Stimulated activated CD4-positive, alpha-beta T cell treated with anti-CD3 and anti-CD28 coated beads, Interleukin-12 subunit alpha, Interleukin-12 subunit beta, amount 100 ng/mL, for 48 hours (primary cell): ENCODE measurements at places on chromosomes 16 and 17.
A peak's percentile ranks its signal among the peaks of the same experiment; 100 is the strongest.

DNA sequence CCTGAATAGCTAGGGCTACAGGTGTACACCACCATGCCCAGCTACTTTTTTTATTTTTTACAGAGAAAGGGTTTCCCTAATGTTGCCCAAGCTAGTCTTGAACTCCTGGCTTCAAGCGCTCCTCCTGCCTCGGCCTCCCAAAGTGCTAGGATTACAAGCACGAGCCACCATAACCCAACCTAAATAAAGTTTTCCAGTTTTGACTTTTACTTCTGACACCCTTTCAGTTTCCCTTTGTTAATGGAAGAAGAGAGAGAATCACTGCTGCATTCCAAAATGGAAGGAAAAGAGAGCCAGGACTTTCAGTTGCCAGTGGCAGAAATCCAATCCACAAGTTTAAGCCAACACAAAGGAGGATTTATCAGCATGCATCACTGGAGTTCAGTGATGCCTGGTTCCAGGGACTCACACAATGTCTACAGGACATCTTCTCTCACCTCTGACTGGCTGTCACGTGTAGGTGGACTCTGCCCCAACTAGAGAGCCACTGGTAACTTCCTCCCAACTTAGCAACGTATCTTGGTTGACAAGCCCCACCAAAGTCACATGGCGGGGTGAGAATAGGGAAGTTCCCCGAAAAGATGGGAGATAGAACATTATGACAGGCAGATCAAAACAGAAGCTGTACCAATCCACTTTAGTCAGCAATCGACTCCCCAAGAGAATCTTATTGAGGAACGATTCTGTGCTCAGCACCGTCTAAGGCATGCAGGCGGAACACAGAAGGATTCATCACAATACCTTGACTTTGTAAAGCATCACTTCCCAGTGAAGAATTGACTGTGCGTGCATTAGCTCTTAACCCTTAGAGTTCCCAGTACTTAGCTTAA lies 46.5 kb downstream of the GAS7 start:
- DNase-seq: no peak

GRCh38 chr17:69962436-69962995 lies 112.5 kb upstream of the KCNJ16 start:
- no peak for DNase-seq

- no peak for DNase-seq
Measured at GRCh38 chr16:84323606-84324005, 28.9 kb downstream of the WFDC1 start.

DNA sequence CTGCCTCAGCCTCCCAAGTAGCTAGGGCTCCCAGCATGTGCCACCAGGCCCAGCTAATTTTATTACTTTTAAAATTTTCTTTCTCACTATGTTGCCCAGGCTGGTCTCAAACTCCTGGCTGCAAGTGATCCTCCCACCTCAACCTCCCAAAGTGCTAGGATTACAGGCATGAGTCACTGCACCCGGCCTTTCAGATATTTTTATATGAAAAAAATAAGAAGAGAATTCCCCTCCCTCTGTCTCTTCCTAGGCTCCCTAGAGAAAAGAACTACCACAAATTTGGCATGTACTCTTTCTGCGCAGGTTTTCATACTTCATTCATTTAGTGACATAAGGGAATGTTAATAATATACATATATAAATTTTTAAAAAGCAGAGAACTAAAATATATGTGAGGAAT lies 21.7 kb upstream of the SMURF2 start:
- DNase-seq: no peak

- DNase-seq: no peak
Measured at GRCh38 chr16:89616623-89617022, 3.2 kb downstream of the DPEP1 start.

DNA sequence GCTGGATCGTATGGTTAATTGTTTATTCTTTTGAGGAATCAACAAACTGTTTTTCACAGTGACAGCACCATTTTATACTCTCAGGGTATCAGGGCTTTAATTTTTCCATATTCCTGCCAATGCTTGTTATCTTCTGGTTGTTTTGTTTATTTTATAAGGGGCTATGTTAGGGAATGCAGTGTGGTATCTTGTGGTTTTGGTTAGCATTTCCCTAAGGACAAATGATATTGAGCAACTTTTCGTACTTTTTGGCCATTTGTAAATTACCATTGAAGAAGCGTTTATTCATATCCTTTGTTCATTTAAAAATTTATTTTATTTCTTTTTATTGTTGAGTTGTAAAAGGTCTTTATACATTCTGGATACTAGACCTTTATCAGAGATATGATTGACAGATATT lies 322.0 kb upstream of the SALL1 start:
- DNase-seq: no peak

DNA sequence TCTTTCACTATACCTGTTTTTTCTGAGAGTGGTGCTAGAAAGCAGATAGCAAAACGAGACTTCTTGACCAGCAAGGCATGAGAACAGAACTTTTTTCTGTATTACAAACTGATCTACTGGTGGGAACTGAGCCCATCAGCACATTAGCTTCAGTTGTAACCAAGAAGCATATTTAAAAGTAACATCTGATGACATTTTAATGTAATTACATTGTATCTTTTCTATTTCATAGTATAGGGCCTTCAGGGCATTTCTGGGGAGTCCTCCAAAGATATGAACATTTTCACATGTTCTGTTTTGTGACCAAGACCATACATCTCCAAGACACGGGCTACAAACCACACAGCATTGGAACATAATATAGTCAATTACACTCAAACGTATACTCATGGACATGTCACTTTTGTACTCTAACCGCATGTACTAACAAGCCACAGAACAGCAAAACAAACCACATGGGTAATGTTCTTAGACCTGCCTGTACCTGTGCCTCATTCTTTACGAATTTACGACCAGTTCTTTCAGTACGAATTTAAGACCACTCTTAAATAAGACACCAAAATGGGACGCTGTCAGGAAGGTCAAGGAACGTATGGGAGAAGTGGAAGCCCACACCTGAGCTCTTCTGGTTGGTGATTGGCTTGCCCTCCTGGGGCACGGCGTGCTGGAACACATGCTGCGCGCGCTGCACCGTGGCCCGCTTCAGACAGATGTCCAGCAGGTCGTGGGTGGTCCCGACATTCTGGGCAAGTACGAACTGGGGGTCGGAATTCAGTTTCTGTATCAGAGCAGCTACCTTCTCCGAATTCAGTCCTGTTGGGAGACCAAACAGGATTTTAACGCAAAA lies 825 bp downstream of the BLMH start:
- DNase-seq: peak; percentile 22

GRCh38 chr16:78929841-78930240 lies 670.7 kb downstream of the MAF start:
- DNase-seq: no peak

DNA sequence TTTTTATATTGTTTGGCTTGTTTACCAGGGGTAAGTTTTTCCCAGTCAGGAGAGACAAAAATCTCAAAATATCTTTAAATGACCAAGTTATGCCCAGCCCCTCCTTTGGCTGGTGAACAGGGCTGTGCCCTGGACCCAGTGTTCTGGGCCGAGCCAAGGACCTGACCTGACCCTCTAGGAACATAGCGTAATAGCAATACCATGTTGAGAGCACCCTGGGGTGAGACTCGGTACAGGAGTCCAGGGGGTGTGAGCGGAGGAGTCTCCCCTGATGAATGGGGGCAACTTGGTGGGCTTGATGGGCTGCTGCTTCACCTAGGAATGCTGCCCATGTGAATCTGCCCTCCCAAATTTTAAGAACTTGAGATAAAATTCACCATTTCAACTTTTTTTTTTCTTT lies 47.4 kb downstream of the B9D1 start:
- DNase-seq: no peak

- no peak for DNase-seq
Measured at GRCh38 chr17:44602390-44602789, 45.1 kb downstream of the FZD2 start.

DNA sequence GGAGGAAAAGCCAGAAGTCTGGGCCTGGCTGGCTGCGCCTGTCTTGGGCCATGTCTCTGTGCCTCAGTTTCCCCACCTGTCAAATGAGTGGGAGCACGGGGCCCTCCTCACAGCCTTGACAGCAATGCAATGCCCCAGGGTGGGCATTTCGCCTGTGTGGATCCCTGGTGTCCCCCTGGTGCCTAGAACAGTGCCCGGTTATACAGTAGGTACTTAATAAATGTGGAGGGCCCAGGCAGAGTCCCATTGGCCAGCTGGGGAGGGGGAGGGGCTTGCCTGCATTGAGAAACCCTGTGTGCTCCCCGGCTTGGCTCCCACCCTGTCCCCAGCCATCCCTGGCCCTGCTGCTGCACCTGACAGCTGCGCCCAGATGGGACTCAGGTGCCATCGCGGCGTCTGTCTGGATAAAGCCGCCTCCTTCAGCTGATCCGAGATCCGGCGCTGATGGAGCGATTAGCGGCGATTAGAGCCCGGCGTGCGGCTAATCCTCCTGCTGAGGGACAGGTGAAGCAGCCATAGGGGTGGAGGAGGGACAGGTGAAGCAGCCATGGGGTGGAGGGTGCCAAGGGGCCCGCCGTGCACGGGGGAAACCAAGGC lies 12.4 kb downstream of the ZFPM1 start:
- DNase-seq: no peak

DNA sequence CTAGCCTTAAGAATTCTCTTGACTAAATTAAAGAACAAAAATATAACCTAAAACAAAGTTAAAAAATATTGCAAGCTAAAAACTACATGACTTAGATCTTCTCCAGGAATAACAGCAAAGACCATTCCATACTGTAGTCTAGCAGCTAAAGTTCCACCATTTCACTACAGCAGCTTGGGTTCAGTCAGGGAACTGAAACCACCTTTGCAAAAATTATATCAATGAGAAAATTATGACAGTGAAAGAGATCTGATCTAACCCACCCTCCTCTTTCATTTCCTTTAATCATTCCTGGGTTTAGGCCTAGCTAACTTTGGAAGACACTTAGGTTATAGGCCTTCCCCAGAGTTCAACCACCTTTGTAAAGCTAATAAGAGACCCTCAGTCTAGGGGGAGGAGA lies 36.3 kb upstream of the NOS2 start:
- DNase-seq: no peak

DNA sequence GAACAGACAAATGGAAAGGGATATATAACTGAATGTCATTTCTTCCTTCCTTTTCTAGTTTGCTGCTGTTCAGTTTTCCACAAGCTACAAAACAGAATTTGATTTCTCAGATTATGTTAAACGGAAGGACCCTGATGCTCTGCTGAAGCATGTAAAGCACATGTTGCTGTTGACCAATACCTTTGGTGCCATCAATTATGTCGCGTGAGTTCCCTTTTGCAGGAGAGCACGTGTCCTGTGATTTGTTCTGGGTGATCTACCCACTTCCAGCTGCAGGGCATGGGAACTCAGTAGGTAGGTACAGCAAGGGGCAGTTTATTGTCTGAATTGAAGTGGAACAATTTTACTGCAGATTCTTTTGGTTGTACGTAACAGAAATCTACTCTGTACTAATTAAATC lies 8.8 kb downstream of the ITGAL start:
- DNase-seq: no peak

DNA sequence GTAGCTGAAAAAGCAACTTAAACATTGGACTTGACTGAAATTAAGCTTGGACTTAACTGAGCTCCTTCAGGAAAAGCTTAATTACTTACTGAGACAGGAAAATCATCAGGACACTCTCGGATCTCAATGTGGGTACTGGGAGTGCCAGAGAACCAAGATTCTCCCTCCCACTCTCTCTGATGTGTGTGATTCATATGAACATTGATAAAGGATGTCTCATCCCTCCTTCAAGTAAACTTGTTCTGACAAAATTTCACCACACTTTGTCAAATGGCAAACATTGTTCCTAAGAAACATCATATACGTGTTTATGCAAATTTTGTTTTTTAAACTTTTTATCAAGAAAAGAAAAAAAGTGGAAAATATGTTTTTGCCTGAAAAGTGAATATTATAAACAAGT lies 4.1 kb upstream of the SLFN5 start:
- DNase-seq: no peak

GRCh38 chr16:89498839-89499238 lies 8.5 kb upstream of the ANKRD11 start:
- no peak for DNase-seq

GRCh38 chr16:6038941-6039645 lies 941.5 kb upstream of the EEF2KMT start:
- DNase-seq: no peak

- DNase-seq: no peak
Measured at GRCh38 chr16:84572096-84572495, 45.8 kb downstream of the COTL1 start.

DNA sequence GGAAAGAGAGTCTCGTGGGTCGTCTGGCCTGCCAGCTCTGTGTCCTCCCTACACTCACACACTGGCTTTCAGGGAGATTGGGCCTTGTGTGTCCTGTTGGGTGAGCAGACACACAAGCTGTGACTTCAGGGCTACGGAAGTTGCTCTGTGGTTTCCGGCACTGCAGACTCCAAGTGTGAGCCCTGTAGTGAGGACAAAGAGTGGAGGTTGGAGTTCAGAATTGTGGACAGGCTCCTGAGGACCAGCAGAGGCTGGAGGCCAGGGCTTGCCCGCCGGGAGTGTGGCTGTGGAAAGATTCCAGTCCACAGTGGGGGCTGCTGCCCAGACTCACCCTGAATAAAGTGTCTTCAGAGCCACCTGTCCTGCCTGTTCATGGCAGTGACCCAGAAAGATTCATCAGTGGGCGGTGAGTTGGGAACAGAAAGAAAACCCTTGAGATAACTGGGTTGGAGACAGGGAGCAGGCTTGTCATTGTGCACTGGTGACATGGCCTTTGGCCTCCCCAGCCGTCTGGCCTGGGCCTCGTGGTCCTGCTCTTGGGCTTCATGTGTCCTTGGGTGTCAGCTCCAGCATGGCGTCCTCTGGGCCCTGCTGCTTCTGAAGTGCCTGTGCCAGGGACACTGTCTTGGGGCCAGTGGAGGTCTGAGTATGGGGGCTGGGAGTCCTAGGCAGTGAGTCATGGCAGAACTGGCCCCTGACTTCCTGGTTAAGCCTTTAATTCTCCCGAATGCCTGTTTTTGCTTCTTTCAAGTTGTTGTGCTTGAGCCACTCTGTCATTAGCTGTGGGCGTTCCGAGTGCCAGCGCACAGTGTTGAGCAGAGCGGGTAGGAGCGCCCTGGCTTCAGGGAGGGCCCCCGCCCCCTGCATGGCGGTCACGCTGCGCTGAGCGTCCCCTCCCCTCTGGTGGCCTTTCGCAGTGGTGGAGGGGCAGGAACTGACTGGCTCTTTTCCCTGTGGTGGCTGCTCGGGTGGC lies 19.9 kb upstream of the ZNF750 start:
- DNase-seq: peak; percentile 55

DNA sequence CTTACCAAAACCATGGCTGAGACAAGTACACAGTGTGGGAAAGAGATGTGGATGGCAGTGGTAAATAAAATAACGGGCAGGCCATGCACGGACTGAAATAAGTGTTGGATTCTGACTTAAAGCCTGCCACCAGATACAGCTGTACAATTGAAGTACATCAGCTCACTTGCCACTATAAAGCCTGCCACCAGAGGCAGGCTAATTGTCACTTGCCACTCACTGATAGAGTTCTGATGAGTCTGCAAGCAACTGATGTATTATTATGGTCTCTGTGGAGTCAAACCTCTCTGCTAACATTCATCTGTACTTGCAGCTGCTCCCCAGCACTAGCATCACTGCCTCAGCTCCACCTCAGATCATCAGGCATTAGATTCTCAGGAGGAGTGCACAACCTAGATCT lies 93.0 kb downstream of the CYTH1 start:
- no peak for DNase-seq

GRCh38 chr17:7523033-7523432 lies 25.8 kb upstream of the TNFSF12 start:
- DNase-seq: peak; percentile 38
